ENCODE measurements at places on chromosomes 5 and 9.

GRCh38 chr5:30843541-30843940 is 349.9 kb upstream of the CDH6 start:
- no peak for DNase-seq

DNA sequence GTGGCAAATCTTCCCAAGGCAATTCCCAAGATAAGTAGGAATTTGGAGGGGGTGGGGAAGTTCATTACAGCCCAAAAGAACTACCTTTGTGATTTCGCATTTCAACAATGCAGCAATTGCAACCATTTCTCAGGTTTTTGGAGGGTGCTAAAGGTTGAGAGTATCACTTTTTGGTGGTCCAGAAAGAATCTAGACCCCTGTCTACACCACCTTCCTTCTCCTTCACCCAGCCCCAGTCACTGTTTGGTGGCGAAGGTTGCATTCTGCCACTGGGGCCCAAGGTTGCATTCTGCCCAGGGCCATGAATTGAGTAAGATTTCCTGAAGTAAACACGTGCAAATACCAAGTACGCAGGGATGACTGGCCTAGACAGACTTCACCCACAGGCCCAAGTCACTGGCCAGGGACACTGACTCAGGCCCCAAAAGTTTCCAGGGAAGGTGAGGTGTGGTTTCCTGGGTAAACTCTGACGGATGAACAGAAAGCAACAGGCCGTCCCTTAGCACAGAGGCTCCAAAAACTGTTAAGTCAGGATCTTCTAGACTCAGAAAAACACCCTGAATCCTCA is 5.7 kb downstream of the PDE6A start:
- no peak for DNase-seq

GRCh38 chr9:126454215-126454614 is 127.6 kb downstream of the MVB12B start:
- DNase-seq = no peak

DNA sequence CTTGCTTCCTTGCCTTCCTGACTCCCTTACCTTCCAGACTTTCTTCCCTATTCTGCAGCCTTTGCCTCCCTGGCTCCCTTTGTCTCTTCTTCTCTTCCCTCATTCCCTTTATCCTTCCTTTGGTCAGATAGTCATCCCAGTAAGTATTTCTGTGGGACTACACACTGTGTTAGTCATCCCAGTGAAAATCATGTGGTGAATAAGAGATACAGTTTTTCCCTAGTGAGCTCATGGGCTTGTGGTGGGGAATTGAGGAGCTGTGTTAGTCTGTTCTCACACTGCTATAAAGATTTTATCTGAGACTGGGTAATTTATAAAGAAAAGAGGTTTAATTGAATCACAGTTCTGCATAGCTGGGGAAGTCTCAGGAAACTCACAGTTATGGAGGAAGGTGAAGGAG is 109.8 kb upstream of the EDIL3 start:
- no peak for DNase-seq

GRCh38 chr5:44389823-44390143 is 563 bp upstream of the FGF10 start:
- no peak for DNase-seq

DNA sequence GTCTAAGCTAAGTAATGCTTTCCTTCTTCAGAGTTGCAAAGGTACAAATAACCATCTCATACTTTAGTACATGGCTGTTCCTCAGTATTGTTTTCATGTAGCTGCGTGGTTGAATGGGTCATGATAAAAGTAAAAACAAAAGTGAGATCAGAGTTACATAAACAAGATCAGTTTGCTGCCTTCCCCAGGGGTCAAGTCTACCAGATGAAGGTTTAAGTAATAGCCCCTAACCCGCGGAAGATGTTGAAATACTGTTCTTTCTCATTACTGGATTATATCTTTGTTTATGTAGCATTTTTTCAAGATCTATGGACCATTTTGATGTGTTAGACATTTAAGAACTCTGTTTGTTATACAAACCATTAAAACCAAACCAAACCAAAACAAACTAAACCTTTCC is 34.1 kb upstream of the ARRDC3 start:
- no peak for DNase-seq

DNA sequence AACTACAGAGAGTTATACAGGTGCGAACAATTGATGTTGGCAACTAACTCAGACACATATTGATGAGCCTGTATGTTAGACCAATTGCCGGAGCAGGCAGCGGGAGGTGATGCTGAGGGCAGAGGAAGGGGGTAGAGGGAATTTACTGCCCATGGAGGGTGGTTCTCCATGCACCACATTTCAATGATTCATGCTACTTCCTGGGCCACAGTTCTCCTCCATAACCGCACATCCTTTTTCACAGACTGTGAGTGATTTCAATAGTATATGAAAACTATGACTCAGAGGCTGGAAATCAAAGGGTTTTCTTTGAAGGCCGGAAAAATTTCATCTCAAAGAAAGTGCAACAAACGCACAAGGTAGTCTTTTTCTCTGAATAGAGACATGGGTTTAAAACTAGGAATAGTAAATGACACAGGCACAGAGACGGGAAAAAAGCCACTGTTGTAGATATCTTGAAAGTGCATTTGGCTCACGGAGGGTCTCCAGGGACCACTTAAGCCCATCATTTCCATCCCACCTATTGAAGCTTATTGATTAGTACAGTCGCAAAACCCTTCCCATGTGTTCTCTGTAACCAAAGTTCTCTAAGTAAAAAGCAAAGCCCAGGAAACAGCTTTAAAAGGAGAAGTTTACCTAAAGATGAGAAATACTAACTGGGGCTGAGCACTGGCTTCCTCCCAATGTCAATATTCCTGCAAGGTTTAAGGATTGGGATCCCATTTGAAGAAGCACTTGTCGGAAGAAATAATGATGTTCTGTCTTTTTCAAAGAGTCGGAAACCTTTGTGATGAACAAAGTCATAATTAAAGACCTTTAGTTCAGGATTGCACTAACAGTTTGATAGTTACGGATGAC is 28.0 kb upstream of the ADAM19 start:
- DNase-seq = no peak

- DNase-seq = no peak
These were observed 51.8 kb downstream of the EHMT1 start for GRCh38 chr9:137670391-137671195.

GRCh38 chr5:135871268-135871915 is 24.2 kb downstream of the IL9 start:
- no peak for DNase-seq

GRCh38 chr9:69020301-69021145 is 6.6 kb upstream of the PRKACG start:
- no peak for DNase-seq

DNA sequence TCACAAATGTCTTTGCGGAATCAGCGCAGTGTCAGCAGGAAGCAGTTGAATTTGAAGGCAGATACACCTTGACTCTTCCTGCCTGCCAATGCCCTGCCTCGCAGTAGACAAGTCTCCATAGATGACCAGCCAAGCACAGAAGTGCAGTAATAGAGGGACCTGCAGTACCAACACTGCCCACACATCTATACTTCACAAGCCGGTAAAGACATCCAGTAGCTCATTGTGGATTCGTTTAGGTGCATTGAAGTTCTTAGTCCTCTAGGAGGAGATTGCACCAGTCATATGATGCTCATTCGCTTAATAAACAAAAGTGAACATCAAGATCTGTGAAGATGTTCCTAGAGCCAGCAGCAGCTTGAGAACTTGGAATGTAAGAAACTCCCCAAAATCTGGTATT is 7.1 kb upstream of the IFNA2 start:
- no peak for DNase-seq

DNA sequence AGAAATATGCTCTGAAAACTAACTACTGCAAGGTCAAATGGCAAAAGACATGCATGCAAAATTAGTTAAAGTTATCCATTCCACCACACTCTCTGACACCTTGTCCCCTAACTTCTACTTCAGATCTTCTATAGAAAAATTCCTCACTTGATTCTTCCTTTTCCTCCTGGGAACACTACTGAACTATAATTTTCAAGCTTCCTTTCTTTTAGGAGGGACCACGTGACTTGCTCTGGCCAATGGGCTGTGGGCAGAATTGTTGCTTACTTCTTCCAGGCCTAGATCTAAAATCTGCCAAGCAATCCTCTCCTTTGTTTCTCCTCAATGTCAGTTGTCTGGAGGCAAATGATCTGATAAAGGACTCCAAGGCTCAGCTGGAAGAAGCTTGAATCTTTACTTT is 441.0 kb downstream of the CDK5RAP2 start:
- no peak for DNase-seq

DNA sequence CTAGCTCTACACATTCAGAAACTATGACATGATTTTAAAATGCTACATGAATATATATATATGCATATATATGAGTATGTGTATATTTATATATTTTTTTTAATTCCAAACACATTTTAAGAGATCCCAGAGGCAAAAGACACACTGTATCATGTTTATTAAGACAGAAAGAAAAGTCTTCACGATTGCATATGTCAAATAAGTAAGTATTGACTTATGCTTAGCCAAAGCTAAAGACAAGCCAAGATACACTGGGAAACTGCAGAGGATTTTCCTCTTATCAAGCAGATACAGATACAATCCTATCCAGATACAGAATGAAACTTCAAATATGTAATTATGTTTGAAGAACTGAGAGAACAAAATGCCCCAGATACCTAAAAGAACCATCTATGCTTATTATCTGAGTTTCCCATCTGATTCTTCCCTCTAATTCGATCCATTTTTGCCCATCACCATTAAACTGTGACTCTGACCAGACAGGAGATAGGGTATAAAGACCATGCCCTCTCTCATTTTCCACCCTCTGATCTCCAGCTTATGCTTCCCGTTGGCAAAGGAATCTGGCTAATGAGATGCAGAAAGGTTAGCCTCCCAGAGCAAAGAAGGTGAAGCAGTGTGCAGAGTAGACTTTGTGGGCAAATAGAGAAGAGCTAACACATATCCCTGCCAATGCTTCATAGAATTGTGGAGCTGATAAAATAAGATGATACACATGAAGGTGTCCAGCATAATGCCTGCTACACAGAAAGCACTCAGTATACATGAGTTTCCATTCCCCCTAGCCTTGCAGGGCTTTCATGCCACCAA is 131.0 kb upstream of the TARS1 start:
- DNase-seq = no peak

DNA sequence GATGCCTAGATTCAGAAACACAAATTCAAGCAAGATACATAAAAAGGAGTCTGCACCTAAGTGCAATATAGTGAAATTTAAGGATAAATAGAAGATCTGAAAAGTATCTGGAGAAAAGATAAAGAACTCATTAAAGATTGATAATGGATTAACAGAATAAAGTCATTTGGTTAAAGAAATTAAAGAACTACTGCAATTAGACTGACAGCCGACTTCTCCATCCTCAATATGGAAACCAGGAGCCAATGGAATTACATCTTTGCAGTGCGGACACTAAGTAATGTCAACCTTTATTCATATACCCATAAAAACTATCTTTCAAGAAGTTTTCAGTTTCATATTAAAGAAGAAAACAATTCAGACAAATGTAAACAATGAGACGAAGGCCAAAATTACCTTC is 81.0 kb downstream of the MRPL36 start:
- no peak for DNase-seq

- DNase-seq = no peak
These were observed 46.7 kb downstream of the VAV2 start for GRCh38 chr9:133945314-133945975.

DNA sequence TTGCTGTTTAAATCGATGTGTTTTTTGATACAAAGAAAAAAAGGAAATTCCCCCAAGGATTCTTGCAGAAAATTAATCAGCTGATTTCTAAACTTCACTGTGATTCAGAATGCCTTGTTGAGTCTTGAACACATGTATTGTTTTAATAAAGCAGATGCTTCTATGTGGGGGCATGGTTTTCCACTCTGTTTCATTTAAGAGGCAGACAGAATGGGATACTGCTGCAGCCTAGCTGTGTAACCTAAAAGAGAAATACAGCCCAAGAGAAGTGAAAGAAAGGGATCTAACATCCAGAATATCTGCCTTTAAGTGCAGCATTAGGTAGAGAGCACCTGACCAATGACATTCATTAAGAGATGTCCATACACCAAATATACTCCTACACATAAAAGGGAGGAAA is 365.1 kb upstream of the CCNH start:
- DNase-seq = no peak

DNA sequence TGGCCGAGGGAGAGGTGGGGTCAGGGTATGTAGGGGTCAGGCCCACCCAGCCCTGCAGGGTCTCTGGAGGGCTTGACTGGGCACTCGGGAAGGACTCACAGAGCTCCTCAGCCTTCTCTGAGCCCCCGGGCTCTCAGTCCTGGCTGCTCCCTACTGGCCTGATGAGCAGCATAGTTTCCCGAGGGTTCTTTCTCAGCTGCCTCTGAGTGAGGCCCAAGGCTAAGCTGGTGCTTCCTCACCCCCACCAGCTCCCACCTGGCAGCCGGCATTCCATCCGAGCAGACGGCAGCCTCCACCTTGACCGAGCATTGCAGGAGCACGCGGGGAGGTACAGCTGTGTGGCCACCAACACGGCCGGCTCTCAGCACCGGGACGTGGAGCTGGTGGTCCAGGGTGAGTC is 56.0 kb downstream of the HMCN2 start:
- DNase-seq = no peak

GRCh38 chr5:153926201-153926600 is 112.5 kb downstream of the FAM114A2 start:
- no peak for DNase-seq

DNA sequence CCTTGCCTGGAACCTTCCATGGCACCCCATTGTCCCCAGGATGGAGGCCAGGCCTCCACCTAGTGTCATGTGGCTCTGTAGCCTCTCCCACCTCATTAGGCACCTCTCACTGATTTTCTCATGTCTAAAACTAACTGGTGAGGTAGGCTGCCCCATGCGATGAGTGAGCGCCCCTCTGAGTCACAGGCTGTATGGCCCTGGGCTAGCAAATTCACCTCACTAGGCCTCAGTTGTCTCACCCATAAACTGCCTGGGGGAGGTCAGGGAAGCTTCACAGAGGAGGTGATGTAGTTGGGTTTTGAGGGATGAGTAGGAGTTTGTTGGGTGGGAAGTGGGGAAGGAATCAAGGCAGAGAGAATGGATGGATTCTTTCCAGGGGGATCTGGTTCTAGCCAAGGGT is 8.8 kb downstream of the RXRA start:
- no peak for DNase-seq

DNA sequence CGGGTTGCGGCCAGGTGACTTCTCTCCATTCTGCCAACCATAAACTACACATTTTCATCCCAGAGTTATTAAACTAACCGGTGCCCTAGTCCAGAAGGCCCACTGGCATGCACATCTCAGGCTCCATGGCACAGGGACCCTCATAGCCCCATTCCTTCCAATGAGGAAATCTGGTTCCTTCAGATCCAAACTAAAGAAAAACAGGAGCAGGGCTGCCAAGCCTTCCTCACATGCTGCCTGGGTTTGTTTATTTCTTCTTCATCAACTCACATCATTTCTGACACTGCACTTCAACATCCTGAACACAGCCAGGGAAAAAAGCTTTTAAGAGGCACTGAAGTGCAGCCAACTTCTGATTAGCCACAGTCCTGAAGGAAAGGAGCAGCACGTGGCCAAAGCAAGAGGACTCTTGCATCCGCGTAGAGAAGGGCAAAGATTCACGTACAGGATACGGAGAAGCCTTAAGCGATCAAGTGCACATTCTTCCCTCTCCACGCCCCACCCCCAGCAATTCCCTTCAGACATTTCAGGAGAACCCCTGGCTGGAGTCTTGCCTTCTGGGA is 22.5 kb downstream of the LHFPL2 start:
- no peak for DNase-seq
